Fibroblast of the aortic adventitia (primary cell): ENCODE measurements at places on chromosomes 2 and 18. TPM values are rescaled to one million over a fixed set of nuclear protein-coding genes. Genes with fewer than 3 reads are reported as not detected.

CDCA7 gene
- total RNA-seq: 0.08 and 6.2 TPM in 2 replicates

DNA sequence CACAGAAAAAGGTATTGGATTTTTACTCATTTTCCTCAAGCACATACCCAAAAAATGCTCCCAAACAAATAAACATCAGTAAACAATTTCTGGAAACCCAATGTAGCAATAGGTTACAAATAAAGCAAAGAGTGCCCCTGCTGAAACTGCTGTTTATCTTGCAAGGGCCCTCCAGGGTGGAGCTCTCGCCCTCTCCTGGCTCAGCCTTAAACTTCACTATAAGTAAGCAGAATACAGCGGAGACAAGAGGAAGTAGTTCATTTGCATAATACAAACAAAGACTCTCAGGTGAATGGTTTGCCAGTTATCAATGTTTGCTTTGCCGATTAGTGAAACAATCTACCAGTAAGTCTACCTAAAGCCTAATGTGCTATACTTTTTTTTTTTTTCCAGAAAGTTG is 437.6 kb downstream of the DLGAP1 start:
- DNase-seq: no peak

DNA sequence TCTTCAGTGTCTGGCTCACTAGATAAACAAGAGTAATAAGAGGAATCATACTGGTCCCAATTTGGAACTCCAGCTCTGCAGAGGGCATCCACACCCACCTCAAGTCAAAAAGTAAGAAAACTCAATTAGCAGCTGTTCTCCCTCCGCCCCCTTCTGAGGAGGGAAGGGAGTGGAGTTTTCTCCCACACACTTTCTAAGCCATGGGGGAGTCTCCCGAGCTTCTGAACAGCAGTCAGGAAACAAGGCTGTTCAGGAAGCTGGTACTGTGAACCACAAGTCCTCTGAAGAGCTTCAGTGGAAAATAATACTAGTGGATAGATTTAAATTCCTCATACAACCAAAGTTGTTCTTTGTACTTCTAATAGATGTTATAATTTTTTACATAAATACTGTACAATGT is 32.9 kb upstream of the SPTBN1 start:
- no peak for DNase-seq

DNA sequence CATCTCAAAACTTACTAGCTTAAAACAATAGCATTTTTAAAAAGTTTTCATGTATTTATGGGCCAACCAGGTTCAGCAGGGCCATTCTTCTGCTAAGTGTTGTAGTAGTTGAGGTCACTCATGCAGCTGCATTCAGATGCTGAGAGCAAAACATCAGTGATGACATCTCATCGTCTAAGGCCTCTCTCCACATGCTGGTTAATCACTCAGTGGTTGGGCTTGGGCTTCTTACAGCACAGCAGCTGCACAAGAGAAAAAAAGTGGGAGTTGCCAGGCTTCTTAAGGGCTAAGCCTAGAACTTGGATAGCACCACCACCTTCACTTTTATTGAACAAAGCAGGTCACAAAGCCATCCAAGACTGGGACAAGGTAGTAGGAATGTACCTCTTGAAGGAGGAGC is 190.3 kb downstream of the IRS1 start:
- peak; percentile 80 for DNase-seq

CRYGB gene
- total RNA-seq: not detected in 2 replicates
